Esophagus mucosa (tissue), 1 donor: ENCODE measurements at places on chromosomes 16 and 17.

DNA sequence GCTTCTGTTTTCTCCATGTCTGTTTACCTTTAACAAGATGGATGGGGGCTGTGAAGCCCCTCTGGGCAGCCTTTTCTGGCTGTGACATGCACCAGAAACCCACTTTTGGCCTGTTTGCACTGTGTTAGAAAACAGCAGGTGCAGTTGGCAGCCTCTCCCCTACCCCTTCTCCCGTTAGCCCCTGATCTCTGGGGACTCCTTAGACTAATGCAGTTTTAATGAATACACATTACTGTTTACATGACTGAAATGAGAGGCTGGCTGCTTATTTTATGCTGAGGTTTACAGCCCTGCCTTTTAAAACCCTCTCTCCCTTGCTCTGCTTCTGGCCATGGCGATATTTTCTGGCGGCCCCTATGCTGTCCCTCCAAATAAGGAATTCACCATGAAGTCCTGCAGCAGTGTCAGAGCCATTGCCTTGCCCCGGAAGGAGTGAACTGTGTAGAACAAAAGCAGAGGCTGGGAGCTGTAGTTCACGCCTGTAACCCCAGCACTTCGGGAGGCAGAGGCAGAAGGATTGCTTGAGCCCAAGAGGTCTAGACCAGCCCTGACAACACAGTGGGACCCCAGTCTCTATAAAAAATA lies 79.3 kb downstream of the PRKCB start:
- no peak for ATAC-seq

DNA sequence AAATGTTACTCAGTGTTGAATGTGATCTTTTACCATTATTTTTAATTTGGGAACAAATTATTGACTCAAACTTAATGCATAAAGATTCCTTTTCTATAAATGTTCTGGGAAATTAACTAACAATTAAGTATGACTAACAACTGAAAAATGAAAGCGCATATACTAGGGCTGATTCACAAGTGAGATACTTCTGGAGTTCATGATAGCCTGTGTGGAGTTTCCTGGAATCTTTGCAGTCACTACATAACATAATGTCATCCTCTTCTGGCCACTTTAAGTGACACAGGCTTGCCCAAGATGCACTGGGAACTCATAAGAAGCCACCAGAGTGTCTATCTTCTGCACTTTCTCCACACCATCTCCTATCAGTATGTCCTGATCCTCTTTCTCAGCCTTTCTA lies 450.3 kb upstream of the CDH11 start:
- ATAC-seq: no peak

- no peak for ATAC-seq
Observed at GRCh38 chr17:21817791-21818364, 125.6 kb downstream of the KCNJ18 start.

GRCh38 chr17:79808763-79809529 lies 12.1 kb upstream of the CBX8 start:
- peak; percentile 56 for ATAC-seq

GRCh38 chr17:51439395-51440229 lies 179.3 kb downstream of the UTP18 start:
- peak; percentile 84 for ATAC-seq

GRCh38 chr16:3564130-3564888 lies 12.9 kb downstream of the NLRC3 start:
- ATAC-seq: peak; percentile 12

GRCh38 chr17:7280519-7281073 lies 922 bp upstream of the SLC2A4 start:
- ATAC-seq: peak; percentile 83

DNA sequence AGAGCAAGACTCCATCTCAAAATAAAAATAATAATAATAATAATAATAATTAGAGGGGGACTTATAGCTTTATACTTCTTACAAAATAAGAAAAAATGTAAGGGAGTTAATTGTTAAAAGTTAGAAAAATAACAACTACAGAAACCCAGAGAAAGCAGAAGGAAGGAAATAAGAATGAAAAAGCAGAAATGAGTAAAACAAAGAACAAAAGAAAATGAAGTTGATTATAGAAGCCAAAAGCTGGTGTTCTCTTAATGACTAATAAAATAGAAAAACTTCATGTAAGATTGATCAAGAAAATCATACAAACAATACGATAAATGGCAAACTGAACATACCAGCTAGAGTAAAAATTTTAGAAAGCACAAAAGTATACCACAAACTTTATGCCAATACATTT lies 6.8 kb upstream of the NSMCE1 start:
- ATAC-seq: no peak

GRCh38 chr16:89319886-89320781 lies 102.6 kb downstream of the ZNF778 start:
- peak; percentile 71 for ATAC-seq

DNA sequence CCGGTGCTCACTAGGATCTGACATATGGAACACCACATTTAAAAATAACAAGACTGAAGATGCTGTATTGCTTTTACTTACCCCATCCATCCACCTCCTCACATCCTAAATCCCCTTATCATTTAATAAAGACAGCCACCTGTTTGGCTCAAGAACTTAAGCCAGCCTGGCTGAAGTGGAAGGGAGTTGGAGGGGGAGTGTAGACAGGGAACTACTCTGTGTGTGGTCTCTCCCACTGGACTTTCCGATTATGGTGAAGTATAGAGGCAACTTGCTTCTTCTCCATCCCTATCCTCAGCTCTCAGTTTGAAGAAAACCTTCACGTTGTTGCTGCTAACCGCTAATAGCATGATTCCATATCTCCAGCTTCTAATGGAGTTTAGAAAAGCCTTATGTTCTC lies 313.4 kb downstream of the CDH11 start:
- ATAC-seq: no peak

- no peak for ATAC-seq
Observed at GRCh38 chr17:80953471-80954315, 37.9 kb upstream of the CHMP6 start.

DNA sequence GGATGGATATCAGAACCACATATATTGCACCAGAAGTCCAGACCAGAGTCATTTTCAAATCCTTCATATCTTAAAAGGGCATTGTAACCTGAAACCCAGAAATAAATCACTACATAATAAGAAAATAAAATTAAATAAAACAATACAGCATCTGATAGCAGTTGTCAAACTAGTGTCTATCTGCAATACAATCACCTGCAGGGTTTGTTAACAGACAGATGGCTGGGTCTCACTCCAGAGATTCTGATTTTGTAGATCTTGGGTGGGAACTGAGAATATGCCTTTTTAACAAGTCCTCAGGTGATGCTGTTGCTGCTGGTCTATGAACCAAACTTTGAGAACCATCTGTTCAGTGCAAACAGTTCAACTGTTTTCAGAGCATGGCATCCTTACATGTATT lies 37.6 kb downstream of the NME2 start:
- no peak for ATAC-seq

DNA sequence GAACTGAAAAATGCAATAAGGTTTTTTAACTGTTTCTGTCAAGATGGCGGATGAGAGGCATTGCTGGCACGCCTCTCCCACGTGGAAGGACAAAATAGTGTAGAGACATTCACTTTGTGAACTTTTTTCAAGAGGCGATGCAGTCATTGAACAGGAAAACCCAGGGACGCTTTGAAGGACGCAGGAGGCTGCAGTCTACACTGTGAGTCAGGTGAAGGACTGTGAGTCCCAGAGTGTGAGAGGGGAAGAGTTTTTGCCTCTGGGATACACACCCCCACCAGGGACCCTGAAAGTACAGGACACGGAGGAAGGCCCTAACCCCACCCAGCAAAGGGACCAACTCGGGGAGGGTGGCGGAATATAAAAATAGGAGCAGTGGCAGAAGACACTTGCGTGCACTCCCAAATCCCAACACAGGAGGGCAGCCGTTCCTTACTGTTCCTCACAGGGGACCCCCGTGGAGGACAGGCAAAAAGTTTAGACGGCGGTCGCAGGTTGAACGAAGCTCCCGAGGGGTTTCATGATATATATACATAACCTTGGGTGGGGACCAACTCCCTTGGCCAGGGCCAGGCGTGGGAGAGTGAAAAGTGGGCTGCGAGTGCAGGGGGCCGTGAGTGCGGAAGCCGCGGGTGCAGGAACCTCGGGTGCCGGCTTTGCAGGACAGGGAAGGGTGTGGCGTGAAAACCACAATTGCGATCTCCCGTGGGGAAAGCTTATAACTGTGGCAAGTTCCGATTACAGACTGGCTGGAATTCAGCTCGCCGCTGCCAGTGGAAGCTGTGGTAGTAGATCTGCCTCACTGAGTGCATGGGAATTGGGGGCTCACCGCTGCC lies 82.0 kb upstream of the ALOX12 start:
- ATAC-seq: peak; percentile 58

DNA sequence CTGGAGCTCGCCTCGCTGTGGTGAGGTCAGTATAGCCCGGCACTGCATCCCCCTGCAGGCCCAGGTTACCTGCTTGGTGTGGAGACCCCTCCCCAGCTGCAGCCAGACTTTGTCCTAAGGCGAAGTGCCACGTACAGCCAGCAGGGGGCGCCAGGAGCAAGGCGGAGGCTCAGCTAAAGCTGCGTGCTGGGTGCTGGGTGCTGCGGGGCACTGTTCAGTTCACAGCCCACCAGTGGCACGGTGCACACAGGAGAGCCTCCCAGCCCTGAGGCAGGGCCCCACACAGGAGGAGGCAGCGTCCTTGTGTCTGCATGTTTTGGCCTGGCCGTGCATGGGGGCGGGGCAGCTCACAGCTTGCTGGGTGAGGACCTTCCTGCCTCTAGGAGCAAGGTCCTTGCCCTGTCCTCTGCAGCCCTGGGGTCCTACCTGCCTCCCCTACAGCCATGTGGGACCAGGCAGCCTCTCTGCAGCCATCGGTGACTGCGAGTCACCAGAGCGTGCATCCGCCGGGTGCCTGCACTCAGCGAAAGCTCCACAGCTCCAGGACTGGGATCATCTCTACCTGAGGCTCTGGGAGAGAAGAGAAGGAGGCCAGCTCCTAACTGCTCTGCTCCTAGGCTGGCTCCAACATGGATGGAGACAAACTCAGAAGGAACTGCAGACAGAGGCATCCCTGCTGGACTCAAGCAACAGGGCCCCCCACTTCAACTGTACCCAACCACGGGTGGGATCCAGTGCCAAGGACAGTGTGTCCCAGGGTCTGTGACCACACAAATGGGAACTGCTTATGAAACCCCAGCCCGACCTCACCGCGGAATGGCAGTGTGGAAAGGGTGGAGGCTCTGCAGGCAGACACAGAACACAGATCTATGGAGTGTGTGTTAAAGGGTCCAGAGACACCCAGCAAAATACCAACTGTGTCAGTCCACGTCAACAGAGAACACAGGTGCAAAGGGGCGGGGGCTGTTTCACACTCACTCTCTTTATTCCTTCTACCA lies 19.0 kb downstream of the SLC7A5 start:
- ATAC-seq: peak; percentile 41

- no peak for ATAC-seq
Observed at GRCh38 chr17:73754886-73755400, 110.7 kb upstream of the SDK2 start.

DNA sequence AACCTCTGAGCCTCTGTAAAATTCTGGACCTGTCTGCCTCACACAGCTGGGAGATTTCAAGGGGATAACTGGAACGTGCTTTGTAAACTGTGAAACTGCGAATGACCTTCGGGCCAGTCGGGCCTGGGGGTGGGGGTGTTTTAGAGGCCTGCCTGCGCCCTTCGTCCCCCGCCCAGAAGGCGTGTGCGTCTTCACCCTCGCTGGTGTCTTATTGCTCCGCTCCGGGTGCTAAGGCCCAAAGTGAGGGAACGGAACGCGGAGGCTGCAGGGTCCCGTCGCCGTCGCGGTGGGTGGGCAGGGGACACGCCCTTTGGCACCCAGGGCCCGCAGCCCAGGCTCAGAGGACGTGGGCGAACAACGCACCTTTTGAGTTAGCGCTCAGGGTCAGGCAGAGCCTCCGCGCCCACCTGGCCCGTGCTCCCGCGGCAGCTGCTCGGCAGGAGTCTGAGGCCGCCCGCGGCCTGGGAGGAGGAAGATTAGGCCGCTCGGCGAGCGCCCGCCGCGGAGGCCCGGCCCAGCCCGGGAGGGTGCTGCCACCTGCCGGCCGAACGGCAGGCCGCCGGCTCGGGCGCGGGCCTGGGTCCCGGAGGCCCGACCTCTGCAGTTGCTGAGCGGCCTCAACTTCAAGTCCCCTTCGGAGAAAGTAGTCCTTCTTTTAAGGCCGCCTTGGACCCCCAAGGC lies 29.7 kb downstream of the DCAKD start:
- ATAC-seq: peak; percentile 77

DNA sequence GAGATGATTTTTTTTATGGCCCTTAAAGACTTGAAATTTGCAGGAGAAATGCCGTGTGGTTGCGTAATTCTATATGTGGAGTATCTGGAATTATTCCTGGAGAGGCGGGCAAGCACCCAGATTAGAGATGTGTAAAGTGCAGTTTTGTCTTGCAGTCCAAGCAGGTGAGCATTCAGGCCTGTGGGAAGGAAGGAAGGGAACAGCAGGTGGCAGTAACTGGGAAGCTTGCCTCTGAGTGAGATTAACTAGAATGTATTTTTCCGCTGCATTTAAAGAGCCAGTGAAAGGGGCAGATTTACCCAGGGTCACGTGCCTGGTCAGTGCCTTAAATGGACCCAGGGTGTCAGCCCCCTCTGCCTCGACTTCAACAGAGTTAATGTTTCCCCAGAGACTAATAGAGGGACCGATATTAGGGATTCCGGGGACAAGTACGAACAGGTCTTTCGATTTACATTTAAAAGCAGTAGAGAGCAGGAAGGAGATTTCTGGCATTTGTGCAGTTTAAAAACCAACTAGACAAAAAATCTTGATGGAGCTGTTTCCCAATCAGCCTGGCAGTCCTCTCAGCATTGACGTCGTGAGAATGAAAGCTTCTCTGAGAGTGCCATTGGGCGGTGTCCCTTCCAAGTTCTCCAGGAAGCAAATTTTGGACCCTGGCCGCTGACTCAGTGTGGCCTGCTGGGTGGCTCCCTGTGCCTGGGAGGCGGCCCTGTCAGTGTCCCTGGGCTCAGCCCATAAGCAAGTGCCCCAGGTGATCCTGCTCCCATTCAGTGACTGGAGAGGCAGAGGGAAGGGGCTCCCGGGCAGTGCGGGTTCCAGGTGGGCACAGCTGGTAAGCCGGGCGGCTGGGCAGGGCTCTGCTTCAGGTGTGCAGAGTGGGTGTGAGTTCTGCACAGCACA lies 38.2 kb downstream of the KSR1 start:
- peak; percentile 90 for ATAC-seq

DNA sequence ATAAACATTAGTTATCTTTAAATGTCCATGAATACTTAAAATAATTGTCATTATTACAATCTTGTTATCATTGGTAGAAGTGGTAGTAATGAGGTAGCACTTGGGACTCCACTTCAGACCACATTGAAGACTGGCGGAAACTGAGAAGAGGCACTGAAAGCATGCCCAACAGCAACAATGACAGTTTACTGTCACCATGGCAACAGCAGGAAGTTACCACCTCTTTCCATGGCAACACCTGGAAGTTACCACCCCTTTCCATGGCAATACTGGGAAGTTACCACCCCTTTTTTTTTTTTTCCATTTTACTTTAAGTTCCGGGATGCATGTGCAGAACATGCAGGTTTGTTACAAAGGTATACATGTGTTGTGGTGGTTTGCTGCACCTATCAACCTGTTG lies 494.9 kb upstream of the RBFOX1 start:
- no peak for ATAC-seq
